Naive B cell (primary cell): ENCODE measurements at places on chromosomes 12 and 14. TPM values are rescaled to one million over a fixed set of nuclear protein-coding genes. Genes with fewer than 3 reads are reported as not detected.
A peak's percentile ranks its signal among the peaks of the same experiment; 100 is the strongest.

GRCh38 chr14:31042300-31042699 is 16.1 kb upstream of the STRN3 start:
- DNase-seq = no peak

The FOXG1 gene
- not detected for polyA plus RNA-seq

- DNase-seq = no peak
These were observed 147.8 kb upstream of the CPSF6 start for GRCh38 chr12:69091442-69092017.

The CLEC6A gene
- not detected for polyA plus RNA-seq

DNA sequence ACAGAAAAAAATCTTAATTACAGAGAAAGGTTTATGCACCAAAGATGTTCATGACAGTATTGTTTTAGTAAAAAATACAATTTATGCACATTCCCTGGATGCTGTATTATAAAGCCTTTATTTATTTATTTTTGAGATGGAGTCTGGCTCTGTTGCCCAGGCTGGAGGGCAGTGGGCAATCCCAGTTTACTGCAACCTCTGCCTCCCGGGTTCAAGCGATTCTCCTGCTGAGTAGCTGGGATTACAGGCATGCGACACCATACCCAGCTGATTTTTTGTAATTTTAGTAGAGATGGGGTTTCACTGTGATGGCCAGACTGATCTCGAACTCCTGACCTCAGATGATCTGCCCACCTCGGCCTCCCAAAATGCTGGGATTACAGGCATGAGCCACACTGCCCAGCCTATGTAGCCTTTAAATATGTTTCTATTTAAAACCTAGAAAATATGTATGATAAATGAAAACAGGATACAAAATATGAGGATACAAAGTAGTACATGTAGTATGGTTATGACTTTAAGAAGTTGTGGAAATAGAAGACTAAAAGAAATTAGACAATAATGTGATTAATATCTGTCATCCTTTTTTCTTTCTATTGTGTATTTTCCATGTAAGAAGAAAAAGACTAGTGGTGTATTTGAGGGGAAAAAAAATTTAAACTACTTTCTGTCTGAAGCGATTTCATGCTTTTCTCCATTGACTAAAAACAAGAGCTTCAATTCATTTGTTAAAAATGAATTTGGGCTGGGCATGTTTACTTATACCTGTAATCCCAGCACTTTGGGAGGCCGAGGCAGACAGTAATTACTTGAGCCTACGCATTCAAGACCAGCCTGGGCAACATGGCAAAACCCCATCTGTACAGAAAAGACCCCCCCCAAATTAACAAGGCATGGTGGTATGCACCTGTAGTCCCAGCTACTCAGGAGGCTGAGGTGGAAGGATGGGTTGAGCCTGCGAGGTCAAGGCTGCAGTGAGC is 13.1 kb downstream of the ATF1 start:
- DNase-seq = no peak

- no peak for DNase-seq
These were observed 43.3 kb downstream of the MMAB start for GRCh38 chr12:109529691-109530640.

- DNase-seq = no peak
These were observed 106.0 kb upstream of the TMTC1 start for GRCh38 chr12:29889737-29890136.

- no peak for DNase-seq
These were observed 44.7 kb downstream of the RIN3 start for GRCh38 chr14:92558319-92558718.

GRCh38 chr12:1226951-1227350 is 235.9 kb downstream of the ERC1 start:
- DNase-seq = no peak

The GALNT9 gene
- 3.0 TPM for polyA plus RNA-seq

The PLBD1 gene
- polyA plus RNA-seq = 0.85 TPM

DNA sequence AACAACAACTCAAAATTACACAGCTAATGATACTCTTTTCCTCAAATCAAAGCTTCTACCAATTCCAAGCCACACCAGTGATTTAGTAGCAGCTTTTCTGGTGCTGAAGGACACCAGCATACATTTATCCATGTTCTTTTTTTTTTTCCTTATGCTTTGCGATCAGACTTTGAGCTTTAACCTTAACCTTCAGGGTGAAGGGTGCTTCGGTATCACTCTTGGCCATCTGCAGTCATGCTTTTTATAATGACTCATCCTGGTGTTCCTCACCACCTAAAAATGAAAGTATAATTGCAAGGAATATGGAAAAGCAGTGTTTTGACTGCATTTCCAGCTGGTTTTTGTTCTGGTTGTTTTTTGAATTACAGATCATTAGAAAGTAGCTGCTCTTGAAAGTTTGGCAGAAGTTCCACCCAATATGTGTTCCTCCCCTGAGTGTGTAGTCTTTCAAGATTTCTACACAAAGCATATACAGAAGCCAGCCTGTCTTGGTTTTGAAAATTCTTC is 1.3 kb upstream of the SLC41A2 start:
- no peak for DNase-seq

DNA sequence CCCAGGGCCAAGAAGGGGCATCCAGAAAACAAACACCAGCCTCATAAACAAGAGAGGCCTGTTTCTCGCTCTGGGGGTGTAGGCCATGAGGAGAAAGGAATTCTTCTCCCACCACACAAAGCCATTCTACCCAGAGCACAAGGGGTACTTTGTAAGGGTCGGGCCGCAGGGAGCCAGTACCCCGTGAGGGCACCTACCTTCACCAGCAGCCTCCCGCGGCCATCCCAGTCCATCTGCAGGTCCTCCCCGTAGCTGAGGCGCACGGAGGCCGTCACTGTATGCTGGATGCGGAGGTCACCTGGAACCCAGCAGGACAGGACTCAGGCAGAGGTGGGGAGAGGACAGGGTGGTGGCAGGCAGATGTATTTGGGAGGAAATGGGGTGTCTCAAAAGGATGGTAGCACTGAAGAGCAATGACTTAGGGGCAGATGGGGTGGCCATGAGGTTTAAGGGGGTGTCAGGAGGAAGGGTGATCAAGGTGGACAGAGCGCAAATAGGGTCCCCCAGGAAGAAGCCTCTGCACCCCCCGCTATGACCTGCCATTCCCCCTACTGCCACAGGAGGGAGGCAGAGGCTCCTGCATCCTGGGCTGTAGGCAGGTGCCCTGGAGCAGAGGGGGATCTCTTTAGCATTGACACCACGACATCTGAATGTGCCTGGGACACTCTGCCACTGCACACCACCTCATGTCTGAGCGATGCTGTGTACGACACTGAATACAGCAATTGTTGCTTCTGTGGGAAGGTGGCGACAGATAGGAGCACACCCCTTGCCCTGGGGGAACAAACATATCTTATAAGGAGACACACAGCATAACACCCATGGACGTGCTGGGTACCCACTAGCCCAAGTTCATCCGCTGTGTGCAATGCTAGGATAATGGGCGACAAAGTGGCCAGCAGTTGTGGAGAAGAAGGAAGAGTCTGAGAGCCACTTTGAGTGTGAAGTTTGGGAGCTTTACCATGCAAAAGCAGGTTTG is 61.4 kb downstream of the VWF start:
- DNase-seq = peak; percentile 58
